Mesothelial cell of epicardium (in vitro differentiated cells): ENCODE measurements at places on chromosomes 7 and 10.

- no peak overlapping the region for H3K4me3 ChIP-seq
- H3K27ac ChIP-seq = no peak overlapping the region
- peaks cover 5% of the 10 kb centered on the region for H3K36me3 ChIP-seq
- H3K4me1 ChIP-seq = no peaks in the 10 kb centered on the region
- no peak for DNase-seq
These were observed 281.6 kb downstream of the AGMO start for GRCh38 chr7:15280078-15280733.

DNA sequence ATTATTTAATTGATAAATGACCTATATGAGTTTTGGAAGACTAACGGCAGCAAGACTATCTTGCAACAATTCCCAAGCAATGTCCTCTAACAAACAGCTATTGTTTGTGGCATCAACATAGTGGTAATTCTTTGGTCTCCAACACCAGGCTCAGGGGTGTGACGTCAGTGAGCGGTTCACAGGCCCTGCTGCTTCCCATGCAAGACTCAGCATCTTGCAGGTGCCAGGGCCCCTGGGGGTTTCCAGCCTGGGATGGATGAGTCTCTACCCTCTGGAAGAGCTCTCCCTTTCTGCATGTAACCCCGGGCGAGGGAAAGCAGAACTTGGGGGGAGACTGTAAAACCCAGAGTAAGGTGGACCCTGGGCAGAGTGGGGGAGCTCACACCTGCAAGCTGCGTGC lies 164.7 kb downstream of the ACTR3B start:
- no peak for DNase-seq
- peak overlapping the region; percentile 64 for H3K4me3 ChIP-seq
- no peaks in the 10 kb centered on the region for H3K36me3 ChIP-seq
- H3K27me3 ChIP-seq = peaks cover 76% of the 10 kb centered on the region
- no peak overlapping the region for H3K27ac ChIP-seq
- peaks cover 4% of the 10 kb centered on the region for H3K4me1 ChIP-seq

DNA sequence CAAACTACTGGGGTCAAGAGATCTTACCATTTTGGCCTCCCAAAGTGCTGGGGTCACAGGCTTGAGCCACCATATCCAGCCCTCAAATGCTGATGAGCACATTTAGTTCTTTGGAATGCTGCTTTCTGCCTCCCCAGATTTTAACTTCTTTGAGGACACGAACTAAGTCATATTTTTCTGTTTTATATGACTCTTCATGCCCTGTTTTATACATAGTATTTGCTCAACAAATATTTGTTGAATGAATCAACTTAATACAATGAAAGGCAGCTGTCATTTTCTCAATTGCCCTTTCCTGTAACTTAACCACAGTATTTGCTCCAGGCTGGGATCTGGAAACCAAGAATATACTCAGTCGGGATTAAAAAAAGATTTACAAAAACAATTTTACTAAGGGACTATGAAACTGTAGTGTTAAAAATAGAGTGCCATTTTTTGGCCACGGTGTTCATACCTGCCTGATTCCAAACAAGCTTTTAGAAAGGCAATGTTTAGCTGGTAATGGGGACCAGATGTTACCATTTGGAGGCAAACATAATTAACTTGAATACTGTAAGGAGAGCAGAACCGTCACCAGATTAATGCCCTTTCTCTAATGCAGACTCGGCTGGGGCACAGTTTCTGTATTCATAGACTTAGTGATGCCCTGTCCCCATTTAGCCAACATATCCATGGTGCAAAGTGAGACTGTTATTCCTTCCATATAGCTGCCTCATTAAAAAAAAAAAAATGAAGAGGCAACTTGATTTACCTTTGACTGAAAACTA lies 117.6 kb downstream of the NRP1 start:
- H3K4me3 ChIP-seq = no peak overlapping the region
- H3K4me1 ChIP-seq = peaks cover 2% of the 10 kb centered on the region
- no peak for DNase-seq
- peaks cover 38% of the 10 kb centered on the region for H3K36me3 ChIP-seq
- no peak overlapping the region for H3K27ac ChIP-seq

GRCh38 chr10:21487416-21488180 lies 37.9 kb downstream of the SKIDA1 start:
- no peak overlapping the region for H3K27ac ChIP-seq
- no peak overlapping the region for H3K4me3 ChIP-seq
- DNase-seq = no peak
- H3K27me3 ChIP-seq = no peaks in the 10 kb centered on the region

- DNase-seq = no peak
- no peaks in the 10 kb centered on the region for H3K4me1 ChIP-seq
- peaks cover 15% of the 10 kb centered on the region for H3K27me3 ChIP-seq
- no peak overlapping the region for H3K27ac ChIP-seq
These were observed 114.9 kb downstream of the BUB3 start for GRCh38 chr10:123269017-123269552.

DNA sequence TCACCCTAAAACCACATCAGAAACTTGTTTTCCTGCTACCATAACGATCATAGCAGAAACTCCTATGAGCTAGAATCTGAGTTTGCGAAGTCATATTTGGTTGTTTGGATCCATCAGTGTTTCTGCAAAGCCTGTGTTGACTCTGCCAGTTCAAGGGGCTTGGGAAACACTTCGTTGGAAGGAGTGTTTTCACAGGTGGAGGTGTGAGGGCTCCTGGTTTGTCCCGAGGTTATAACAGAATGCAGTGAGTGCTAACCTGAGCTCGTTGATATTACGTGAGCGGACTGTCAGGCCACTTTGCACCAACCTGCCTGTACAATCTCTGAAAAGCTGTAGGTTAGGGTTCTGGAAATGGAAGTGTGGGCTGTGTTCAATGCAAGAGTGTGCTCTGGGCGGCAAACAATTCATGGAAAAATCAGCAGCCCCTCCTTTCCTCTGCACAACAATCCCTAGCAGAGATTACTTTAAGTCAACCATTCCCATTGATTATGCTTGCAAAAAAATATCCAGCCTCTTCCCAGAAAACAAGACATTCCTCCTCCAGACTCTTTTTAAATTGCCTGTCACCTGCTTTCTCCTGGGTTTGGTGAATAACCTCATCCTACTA lies 622.0 kb downstream of the TYW1 start:
- H3K4me1 ChIP-seq = peaks cover 40% of the 10 kb centered on the region
- no peak for DNase-seq
- no peaks in the 10 kb centered on the region for H3K36me3 ChIP-seq
- peaks cover 37% of the 10 kb centered on the region for H3K27me3 ChIP-seq
- peak overlapping the region; percentile 60 for H3K27ac ChIP-seq
- H3K4me3 ChIP-seq = peak overlapping the region; percentile 31

DNA sequence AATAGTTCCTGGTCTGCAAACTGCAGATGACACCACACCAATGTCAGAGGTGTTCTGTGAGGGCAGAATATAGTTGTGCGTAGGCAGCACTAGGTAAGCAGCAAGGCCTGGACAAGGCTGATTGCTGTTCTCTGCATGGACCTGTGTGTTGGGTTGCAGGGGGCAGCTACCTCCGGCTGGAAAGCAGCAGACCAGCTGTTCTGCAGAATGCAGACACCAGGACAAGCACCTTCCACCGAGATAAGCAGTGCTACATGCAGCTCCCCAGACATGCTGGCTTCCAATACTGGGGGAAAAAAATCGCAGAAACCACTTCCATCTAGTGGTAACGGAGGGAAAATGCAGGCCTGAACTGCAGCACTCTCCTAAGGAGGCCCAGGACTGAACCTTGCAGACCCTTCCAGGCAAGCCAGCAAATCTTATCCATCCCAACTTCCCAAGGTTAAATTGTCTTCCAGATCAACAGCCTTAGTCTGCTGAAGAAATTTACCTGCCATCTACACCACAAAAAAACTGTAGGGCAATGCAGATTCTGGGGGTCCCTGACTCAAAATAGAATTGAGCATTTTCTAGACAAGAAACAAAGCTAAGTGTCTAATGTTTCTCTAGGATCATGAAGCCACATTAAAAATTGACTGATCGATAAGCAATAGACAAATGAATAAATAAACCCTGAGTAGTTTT lies 50.5 kb upstream of the COBL start:
- H3K27ac ChIP-seq = no peak overlapping the region
- DNase-seq = no peak
- no peak overlapping the region for H3K4me3 ChIP-seq
- H3K36me3 ChIP-seq = no peaks in the 10 kb centered on the region

- peak overlapping the region; percentile 25 for H3K27ac ChIP-seq
- H3K4me1 ChIP-seq = peaks cover 38% of the 10 kb centered on the region
- peak overlapping the region; percentile 82 for H3K4me3 ChIP-seq
- peaks cover 48% of the 10 kb centered on the region for H3K27me3 ChIP-seq
- H3K36me3 ChIP-seq = no peaks in the 10 kb centered on the region
These were observed 4.5 kb downstream of the KAZALD1 start for GRCh38 chr10:101066146-101066895.

DNA sequence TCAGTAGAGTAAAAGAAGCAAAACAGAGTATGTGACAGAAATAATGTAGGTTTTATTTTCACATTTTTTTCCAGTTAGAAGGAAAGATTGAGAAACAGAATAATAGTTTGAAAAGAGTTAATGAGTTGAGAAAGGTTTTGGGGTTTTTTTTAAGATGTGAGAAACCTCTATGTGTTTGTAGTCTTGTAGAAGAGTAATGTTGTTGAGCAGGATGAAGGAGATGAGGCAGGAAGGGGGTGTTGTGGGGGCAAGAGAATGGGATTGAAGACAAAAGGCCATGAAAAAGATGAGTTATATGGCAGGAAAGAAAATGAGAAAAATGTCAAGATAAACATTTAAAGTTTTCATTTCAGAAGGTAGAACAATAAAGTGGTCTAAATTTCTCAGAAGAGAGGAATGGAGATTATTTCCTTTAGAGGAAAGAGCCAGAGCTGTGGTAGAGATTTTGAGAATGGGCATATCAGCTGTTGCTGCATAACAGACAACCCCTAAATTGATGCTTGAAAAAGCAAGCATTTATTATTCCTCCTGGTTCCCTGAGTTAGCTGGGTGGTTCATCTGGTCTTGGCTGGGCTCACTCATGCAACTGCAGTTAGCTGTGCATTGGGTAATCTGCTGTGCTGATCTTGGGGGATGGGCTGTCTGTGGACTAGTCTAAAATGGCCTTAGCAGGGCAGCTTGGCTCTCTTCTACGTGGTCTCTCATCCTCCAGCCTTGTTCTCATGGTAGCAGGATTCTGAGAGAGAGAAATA lies 27.1 kb downstream of the PCGF5 start:
- no peak overlapping the region for H3K4me3 ChIP-seq
- H3K4me1 ChIP-seq = no peaks in the 10 kb centered on the region
- H3K27me3 ChIP-seq = no peaks in the 10 kb centered on the region
- H3K36me3 ChIP-seq = peaks cover 2% of the 10 kb centered on the region

- peaks cover 76% of the 10 kb centered on the region for H3K27me3 ChIP-seq
- H3K4me1 ChIP-seq = peaks cover 38% of the 10 kb centered on the region
- peak overlapping the region; percentile 44 for H3K27ac ChIP-seq
These were observed 829 bp downstream of the CHRM2 start for GRCh38 chr7:136869001-136869961.

DNA sequence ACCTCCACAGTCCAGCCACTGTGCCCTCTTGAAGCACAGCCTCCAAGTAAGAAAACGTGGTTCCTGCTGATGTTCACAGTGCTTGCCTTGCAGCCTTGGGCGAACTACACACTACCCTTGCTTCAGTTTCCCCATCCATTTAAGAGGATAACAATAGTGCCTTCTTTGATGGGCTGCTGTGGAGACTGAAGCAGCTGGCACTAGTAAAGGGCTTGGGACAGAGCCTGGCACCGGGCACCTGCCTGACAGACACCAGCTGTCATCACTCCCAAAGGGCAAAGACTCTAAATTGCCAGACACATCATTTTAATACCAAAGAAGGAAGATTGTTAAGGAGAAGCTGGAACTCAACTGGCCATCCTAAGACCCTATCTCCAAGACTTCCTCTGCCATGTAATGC lies 3.1 kb upstream of the C10orf90 start:
- H3K36me3 ChIP-seq = no peaks in the 10 kb centered on the region
- peaks cover 7% of the 10 kb centered on the region for H3K4me1 ChIP-seq
- DNase-seq = no peak
- peaks cover 11% of the 10 kb centered on the region for H3K27me3 ChIP-seq

- no peaks in the 10 kb centered on the region for H3K27me3 ChIP-seq
- H3K36me3 ChIP-seq = peaks cover 4% of the 10 kb centered on the region
- DNase-seq = no peak
- peaks cover 14% of the 10 kb centered on the region for H3K4me1 ChIP-seq
- no peak overlapping the region for H3K27ac ChIP-seq
These were observed 44.1 kb downstream of the TNRC18 start for GRCh38 chr7:5379546-5379945.

GRCh38 chr7:94177441-94177840 lies 173.3 kb upstream of the BET1 start:
- DNase-seq = no peak
- H3K4me3 ChIP-seq = no peak overlapping the region
- no peak overlapping the region for H3K27ac ChIP-seq
- no peaks in the 10 kb centered on the region for H3K36me3 ChIP-seq
- H3K4me1 ChIP-seq = peaks cover 5% of the 10 kb centered on the region
- H3K27me3 ChIP-seq = no peaks in the 10 kb centered on the region

DNA sequence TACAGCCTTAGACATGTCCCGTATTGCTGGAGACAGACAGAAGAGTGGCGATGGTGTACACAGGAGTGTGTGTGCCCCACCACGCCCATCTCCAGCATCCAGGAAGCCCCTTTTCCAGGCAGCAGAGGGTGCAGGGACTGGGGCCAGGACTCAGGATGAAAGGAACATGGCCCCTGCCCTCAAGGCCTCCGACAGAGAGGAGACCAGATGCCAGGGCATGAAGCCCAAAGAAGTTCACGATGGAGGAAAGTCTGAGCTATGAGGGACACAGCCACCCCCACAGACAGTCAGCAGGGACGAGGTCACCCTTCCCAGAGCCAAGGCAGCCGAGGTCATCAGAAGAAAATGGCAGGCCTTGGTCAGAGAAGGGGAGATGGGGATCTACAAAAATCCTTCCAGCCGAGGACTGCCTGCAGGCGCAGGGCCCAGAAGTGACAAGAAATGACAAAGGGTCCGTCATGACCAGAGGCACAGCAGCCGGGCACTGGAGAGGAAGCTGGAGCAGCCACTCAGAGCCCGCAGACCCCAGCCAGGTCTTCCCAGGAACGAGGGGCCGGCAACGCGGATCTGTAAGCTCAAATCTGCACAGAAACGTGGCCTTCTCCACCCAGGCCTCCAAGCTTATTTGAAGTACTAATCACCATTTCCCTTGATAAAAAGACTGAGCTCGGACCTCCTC lies 78.7 kb upstream of the PPP2R2D start:
- peaks cover 33% of the 10 kb centered on the region for H3K27me3 ChIP-seq
- H3K4me3 ChIP-seq = no peak overlapping the region
- H3K27ac ChIP-seq = no peak overlapping the region
- peaks cover 3% of the 10 kb centered on the region for H3K4me1 ChIP-seq
- DNase-seq = peak; percentile 29

GRCh38 chr10:118491055-118491454 lies 104.4 kb downstream of the PRLHR start:
- peaks cover 5% of the 10 kb centered on the region for H3K27me3 ChIP-seq
- H3K4me1 ChIP-seq = no peaks in the 10 kb centered on the region
- no peak overlapping the region for H3K4me3 ChIP-seq
- DNase-seq = no peak

GRCh38 chr7:43671521-43671920 lies 57.8 kb downstream of the COA1 start:
- H3K27ac ChIP-seq = no peak overlapping the region
- no peaks in the 10 kb centered on the region for H3K4me1 ChIP-seq
- H3K36me3 ChIP-seq = peaks cover 60% of the 10 kb centered on the region
- no peak for DNase-seq
- no peak overlapping the region for H3K4me3 ChIP-seq

GRCh38 chr7:25759748-25760147 lies 392.2 kb upstream of the NFE2L3 start:
- no peak overlapping the region for H3K4me3 ChIP-seq
- H3K36me3 ChIP-seq = no peaks in the 10 kb centered on the region
- peaks cover 40% of the 10 kb centered on the region for H3K4me1 ChIP-seq
- H3K27me3 ChIP-seq = peaks cover 12% of the 10 kb centered on the region
- DNase-seq = no peak

GRCh38 chr10:83142074-83142563 lies 997.2 kb upstream of the GHITM start:
- H3K27me3 ChIP-seq = no peaks in the 10 kb centered on the region
- no peaks in the 10 kb centered on the region for H3K36me3 ChIP-seq
- no peaks in the 10 kb centered on the region for H3K4me1 ChIP-seq
